AG09309 (cell line): ENCODE measurements at places on chromosomes 2 and 18.

DNA sequence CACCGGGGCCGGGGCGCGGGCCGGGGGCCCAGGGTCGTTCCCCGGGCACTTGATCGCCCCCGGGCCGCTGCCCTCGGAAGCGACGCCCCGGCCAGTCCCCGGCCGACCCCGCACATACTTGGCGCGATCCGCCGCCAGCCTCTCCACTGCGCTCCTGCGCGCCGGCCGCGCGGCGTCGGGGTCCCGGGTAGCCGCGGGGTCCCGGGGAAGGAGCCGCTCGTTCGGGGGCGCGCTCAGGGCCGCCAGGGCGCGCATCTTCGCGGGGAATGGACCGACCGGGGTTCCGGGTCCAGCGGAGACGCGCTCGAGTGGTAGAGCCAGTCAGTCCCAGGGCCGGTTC lies 204 bp downstream of the FAM110C start:
- DNase-seq = no peak

GRCh38 chr18:1627494-1627893 lies 722.8 kb downstream of the ADCYAP1 start:
- no peak for DNase-seq

DNA sequence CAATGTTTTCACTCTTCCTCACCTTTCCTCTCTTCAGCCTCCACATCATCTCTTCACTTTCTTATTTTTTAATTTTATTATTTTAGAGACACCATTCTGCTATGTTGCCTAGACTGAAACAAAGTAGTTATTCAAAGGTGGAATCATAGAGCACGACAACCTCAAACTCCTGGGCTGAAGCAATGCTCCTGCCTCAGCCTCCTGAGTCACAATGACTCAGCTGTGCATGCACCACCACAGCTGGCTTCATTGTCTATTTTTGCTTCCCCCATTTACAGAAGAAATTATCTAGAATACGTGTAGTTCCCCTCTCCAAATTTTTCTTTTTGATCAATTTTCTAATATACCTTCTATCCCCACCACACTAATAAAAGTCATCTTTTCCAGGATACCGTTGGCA lies 911.5 kb upstream of the SOX11 start:
- DNase-seq = no peak

- DNase-seq = no peak
Measured at GRCh38 chr18:49581371-49581770, 19.5 kb downstream of the LIPG start.

- no peak for DNase-seq
Measured at GRCh38 chr2:149155196-149155969, 116.9 kb downstream of the LYPD6B start.

GRCh38 chr2:12032398-12032797 lies 286.0 kb downstream of the LPIN1 start:
- no peak for DNase-seq

GRCh38 chr2:74690571-74690970 lies 36.5 kb downstream of the SEMA4F start:
- DNase-seq = peak; percentile 40
